ENCODE measurements at places on chromosomes 11 and 22.

- no peak for DNase-seq
Measured at GRCh38 chr22:43172191-43172590, 14.7 kb downstream of the TTLL12 start.

GRCh38 chr11:70698871-70699270, 300.5 kb downstream of the CTTN start:
- DNase-seq = no peak

- no peak for DNase-seq
Measured at GRCh38 chr22:43828998-43829782, 17.1 kb upstream of the EFCAB6 start.

DNA sequence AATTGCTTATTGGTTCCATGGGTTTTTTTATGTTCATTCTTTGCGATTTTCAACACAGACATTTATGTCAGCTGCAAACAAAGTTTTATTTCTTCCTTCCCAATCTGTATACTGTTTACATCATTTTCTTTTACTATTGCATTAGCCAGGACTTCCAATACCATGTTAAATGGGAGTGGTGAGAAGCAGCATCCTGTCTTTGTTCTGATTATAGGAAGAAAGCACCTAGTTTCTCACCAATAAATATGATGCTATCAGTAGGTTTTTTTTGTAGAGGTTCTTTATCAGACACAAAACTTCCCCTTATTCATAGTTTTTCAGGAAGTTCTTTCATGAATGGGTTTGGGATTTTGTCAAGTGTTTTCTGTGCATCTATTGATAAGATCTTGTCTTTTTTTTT, 28.0 kb upstream of the OR8B8 start:
- DNase-seq = no peak

GRCh38 chr22:49713003-49713402, 114.7 kb downstream of the BRD1 start:
- DNase-seq = no peak

DNA sequence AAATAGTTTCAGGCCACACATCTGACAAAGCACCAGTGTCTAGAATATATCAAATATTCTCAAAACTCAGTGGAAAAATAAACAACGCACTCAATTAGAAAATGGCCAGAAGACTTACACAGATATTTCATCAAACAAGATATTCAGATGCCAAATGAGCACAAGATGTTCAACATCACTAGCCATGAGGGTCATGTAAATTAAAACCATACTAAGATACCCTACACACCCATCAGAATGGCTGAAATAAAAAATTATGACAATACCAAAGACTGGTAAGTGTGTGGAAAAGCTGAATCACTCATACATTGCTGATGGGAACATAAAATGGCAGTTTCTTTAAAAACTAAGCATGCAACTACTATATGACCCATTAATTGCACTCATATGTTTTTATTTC, 21.7 kb downstream of the BTG4 start:
- DNase-seq = no peak

DNA sequence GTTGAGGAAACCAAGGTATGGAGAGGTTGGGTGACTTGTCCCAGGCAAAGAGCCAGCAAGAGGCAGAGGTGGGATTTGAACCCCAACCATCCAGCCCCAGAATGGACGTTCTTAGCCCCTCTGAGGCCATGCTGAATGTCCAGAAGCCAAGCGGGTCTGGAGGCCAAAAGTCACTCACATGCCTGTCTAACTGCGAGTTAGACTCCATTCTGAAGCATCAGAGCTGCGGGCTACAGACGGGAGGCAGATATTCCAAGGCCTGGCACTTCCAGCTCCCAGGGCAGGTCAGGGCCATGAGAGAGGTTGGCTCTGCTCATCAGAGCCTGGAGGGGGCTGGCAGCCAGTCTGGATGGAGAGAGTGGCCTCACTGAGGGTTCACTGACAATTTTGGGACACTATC, 616.5 kb downstream of the BRD1 start:
- no peak for DNase-seq

- no peak for DNase-seq
Measured at GRCh38 chr11:57762235-57762861, 746 bp downstream of the CTNND1 start.

GRCh38 chr11:12163181-12163941, 53.0 kb downstream of the MICAL2 start:
- no peak for DNase-seq

DNA sequence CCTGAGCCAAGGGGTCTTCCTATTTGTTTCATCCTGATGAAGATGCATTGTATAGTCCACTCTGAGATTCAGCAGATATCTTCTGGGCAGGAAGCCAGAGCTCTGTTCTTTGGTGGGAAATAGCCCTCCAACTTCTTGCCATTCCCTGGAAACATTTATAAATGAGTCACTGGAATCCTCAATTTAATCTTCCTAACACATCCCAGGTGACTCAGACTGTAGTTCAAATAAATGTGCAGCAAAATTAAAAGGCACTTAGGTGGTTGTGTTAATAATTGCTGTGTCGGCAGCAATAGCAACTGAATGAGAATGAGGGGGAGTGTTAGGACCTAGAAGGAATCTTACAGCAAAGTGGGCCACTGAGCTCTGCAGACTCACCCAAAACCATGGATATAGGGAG, 108.6 kb downstream of the INSC start:
- DNase-seq = no peak

DNA sequence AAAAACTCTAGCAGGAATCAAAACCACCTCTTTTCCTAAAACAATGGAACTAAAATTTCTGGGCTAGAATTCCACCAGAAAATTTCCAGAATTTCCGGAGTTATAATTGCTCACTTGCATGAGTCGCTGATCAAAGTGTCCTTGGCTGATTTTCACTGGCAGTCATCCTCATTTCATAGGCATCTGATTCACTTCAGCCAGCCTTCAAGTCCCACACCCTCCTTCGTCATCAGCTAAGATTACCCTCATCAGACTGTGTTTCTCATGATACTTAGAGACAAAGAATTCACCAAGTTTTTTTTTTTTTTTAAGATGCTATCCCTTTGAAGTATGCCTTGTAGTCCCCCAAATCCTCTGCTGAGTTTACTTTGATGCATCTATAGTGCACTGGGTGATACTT, 71.5 kb upstream of the RAB38 start:
- DNase-seq = no peak

DNA sequence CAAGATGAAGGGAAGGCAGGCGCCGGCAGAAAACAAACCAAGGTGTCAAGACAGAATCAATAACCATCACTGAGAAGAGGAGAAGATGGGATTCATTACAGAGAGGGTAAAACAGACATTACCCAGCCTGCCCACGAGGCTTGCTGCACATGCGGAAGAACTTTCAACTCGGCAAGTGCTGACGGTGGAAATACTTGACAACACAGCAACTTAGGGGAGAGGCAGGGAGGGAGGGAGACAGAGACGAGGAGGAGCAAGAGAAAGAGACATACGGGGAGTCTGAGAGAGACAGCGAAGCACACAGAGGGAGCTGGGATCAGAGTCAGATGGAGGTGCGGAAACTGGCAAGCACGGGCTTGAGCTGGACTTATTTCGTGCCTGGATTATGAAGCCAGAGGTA, 129.3 kb upstream of the NECTIN1 start:
- no peak for DNase-seq

- DNase-seq = no peak
Measured at GRCh38 chr22:19514831-19515565, 9.2 kb downstream of the CLDN5 start.

GRCh38 chr22:38441620-38442287, 13.2 kb downstream of the KCNJ4 start:
- DNase-seq = no peak

- DNase-seq = peak; percentile 55
Measured at GRCh38 chr11:112526699-112527416, 266.2 kb upstream of the PLET1 start.

GRCh38 chr11:95556342-95557163, 233.0 kb downstream of the FAM76B start:
- peak; percentile 66 for DNase-seq

DNA sequence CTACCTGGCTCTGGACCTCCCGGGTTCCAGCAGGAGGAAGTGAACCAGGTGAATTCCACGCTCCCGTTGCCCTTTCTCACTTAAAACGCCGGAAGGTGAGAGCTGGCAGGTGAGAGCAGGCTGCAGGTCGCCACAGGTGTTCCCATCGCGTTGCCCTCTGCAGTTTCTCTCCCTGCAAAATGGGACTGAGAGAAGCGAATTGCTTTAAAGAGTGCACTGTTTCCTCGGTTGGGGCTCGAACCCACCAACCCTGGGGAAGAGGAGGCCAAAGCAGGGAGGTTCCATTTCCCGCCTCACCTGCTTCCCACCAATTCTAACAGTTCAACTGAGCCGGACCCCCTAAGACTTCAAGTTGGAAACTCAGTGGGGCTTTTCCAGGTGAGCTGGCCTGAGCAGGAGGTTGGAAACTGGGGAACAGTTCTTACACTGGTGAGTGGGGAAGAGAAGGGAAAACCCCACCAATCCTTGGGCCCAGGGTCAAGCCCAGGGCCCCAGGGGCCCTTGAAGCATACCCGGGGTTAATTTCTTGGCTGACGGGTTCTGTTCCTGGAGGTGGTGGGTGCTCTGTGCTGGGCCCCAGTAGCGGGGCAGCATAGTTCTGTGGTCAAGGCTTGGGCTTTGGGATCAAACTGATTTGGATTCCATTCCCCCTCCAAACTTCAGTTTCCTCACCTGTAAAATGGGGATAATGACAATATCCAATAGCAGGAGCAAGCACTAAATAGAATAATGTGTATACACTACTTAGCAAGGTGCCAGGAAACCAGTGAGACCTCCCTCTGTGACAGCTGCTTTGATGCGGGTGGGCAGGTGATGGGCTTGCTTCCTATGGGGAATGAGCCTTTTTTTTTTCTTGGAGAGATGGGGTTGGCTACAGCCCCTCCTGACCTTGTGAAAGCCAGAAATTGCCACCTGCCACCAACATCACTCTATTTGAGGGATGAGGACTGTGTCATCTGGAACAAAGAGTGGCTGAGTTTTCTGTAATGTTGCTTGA, 788 bp downstream of the CD82 start:
- peak; percentile 32 for DNase-seq

DNA sequence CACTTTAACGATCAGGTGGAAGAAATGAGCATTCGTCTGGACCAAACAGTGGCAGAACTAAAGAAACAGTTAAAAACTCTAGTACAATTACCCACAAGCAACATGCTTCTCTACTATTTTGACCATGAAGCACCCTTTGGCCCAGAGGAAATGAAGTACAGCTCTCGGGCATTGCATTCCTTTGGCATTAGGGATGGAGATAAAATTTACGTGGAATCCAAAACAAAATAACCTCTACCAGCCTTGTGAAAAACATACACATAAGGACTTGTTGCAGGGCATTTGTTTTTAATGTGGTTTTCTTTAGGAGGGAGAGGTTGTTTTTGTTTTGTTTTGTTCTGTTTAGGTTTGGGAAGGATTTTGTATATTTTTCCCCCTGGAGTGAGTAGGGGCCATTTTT, 14.2 kb upstream of the TECTA start:
- no peak for DNase-seq

GRCh38 chr11:77993902-77994301, 566 bp downstream of the INTS4 start:
- DNase-seq = peak; percentile 7

DNA sequence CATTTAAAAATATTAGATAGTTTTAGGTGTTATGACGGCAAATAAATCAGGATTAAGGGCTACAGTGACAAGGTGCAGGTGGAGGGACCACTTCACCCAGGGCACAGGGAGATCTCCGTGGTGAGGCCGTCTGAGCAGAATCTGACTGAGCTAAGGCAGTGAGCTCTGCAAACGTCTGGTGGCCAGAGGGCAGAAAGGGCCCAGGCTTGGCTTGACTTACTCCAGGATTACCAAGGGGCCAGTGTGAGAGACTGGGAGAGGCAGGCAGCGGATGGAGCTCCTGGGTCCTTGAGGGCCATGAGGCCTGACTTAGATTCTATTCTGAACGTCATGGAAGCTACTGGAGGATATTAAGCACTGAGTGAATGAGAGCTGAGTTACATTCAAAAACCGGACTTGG, 125.9 kb upstream of the B3GAT1 start:
- DNase-seq = no peak

GRCh38 chr11:9158898-9159391, 67.5 kb upstream of the SCUBE2 start:
- DNase-seq = no peak

DNA sequence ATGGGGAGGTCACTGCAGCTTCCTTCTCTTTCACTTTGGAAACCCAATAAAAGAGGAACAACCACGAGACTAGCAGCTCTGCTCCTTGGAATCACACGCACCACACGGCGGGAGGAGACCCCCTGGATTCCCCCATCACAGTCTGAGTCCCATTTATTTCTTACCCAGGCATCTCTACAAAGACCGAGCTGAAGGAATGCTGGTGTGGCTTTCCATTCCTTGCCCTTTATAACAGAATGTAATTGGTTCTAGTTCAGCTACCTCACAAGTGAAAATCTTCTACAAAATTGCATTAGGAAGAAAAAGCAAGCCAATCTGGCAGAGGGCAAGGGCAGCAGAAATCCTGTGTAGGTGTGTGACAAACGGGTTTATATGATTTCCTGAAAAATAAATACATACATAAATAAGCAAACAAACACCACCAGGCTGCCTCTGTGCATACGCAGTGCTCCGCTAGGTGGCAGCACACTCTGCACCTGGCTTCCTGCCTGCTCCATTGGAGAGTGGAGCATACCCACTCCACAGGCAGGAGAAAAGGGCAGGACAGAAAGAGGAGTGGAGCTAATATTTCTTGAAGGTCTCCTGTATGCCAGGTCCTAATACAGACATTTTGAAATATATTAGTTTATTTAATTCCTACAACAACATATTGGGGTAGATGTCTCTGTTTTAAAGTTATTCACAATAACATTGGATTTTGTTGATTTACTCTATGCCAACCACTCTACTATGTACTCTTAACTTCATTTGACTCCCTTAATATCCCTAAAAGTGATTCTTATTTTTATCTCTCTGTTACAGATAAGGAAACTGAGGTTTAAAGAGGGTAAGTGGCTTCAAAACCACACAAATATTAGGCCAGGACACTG, 673.1 kb downstream of the KCNA4 start:
- peak; percentile 54 for DNase-seq

- no peak for DNase-seq
Measured at GRCh38 chr11:110985547-110985946, 260.0 kb upstream of the POU2AF2 start.

DNA sequence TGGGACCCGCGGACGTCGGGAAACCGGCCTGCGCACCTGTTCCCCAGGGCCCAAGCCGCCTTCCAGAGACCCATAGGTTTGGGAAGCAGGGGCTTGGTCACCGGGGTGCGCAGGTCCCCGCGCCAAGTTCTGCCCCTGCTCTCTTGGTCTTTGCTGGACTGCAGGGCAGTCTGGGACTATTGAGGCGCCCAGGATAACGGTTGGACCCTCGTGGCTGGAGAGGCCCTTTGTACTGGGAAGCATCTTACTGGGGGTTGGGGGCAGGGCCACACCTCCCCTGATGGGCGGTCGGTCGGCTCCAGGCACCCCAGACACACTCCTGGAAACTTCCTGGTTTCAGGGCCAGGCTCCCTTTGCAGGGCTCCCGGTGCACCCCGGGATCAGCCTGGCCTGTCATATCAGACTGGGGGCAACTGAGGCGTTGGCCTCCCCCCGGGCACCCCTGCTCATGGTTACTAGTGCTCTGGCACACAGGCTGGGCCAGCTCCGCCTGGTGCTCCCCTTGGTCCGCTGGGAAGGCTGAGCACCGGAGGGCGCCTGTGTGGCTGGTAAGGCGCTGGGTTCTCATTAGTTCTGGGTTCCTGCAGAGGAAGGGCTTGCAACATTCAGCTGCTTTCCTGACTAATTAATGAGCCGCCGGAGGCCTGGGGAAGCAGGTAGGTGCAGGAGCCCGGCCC, 1250.5 kb downstream of the BRD1 start:
- DNase-seq = no peak

- no peak for DNase-seq
Measured at GRCh38 chr22:48827904-48828555, 999.6 kb downstream of the BRD1 start.

Measured in activated naive CD4-positive, alpha-beta T cell treated with anti-CD3 and anti-CD28 coated beads for 36 hours (primary cell).